CD4-positive, alpha-beta T cell treated with Interferon gamma for 1 hour (primary cell): ENCODE measurements at places on chromosomes 2 and 18.

- DNase-seq = peak; percentile 66
Observed at GRCh38 chr2:237744613-237745249, 53.8 kb upstream of the RBM44 start.

- no peak for DNase-seq
Observed at GRCh38 chr18:13213036-13213795, 5.3 kb upstream of the LDLRAD4 start.

GRCh38 chr2:20931346-20931745 lies 108.4 kb upstream of the LDAH start:
- DNase-seq = no peak

DNA sequence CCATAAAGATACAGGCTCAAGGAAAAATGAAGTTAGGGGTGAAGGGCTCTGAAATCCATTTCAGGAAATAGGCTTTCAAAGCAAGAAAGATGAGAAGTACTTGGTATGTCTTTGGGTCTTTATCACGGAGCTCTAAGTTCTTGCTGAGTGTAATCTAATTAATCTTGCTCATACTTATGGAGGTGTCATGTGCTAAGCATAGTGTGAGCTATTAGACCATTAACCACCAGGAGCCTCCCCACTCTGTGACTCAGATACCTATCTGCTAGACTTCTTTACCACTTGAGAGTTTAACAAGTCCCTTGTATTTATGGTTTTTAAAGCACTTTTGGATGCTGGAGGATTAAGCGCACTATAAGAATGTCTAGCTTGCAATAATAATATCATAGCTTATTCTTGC lies 678.7 kb downstream of the EPHA4 start:
- DNase-seq = no peak

GRCh38 chr2:99883358-99883757 lies 259.0 kb downstream of the AFF3 start:
- no peak for DNase-seq

- DNase-seq = no peak
Observed at GRCh38 chr2:96928277-96928781, 58.1 kb downstream of the FAM178B start.

DNA sequence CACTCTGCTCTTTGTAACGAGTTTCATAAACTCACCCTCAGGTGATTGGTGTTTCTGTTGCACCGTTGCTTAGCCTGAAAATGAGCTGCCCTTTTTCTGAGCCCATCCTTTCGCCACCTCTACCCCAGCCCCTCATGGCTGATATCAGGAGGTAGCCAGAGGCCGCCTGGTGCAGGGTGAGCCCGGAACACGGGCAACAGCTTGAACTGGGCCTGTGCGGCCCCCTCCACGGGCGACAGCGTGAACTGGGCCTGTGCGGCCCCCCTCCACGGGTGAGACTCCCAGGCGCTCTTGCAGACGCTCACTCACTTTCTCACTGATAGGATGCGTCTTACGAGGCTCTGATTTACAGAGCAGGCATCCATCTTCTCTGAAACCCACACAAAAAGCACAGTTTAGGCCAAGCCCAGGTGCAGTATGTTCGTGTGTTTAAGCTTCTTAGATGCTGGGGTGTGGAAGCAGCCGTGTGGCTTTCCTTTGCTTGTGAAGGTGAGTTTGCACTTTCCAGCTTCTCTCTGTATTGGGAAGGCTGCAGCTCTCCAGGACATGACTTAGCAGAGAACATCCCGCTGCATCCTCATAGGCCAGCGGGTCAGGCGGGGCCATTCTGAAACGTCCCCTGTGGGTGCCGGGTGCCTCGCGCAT lies 83.5 kb downstream of the NFATC1 start:
- DNase-seq = no peak

GRCh38 chr2:138997346-138997745 lies 217.2 kb upstream of the NXPH2 start:
- no peak for DNase-seq

DNA sequence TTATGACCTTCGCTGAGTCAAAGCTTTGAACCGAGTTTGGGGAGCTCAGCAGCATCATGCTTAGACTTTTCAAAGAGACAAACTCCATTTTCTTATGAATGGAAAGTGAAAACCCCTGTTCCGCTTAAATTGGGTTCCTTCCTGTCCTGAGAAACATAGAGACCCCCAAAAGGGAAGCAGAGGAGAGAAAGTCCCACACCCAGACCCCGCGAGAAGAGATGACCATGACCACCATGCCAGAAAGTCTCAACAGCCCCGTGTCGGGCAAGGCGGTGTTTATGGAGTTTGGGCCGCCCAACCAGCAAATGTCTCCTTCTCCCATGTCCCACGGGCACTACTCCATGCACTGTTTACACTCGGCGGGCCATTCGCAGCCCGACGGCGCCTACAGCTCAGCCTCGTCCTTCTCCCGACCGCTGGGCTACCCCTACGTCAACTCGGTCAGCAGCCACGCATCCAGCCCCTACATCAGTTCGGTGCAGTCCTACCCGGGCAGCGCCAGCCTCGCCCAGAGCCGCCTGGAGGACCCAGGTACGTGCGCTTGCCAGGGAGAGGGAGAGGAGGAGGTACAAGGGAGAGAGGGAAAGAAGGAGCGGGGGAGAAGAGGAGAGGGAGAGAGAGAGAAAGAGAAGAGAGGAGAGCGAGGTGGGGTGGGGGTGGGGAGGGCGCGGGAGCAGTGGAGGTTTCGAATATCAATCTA lies at the start of gene DLX1:
TSS of gene DLX1 (plus strand) at position 48 of the 700 bp plus-strand sequence. CDS start at position 219, 171 bp downstream.
- no peak for DNase-seq

GRCh38 chr2:445896-446295 lies 158.0 kb upstream of the ALKAL2 start:
- DNase-seq = no peak

GRCh38 chr18:79853993-79854364 lies 56.2 kb downstream of the KCNG2 start:
- no peak for DNase-seq

DNA sequence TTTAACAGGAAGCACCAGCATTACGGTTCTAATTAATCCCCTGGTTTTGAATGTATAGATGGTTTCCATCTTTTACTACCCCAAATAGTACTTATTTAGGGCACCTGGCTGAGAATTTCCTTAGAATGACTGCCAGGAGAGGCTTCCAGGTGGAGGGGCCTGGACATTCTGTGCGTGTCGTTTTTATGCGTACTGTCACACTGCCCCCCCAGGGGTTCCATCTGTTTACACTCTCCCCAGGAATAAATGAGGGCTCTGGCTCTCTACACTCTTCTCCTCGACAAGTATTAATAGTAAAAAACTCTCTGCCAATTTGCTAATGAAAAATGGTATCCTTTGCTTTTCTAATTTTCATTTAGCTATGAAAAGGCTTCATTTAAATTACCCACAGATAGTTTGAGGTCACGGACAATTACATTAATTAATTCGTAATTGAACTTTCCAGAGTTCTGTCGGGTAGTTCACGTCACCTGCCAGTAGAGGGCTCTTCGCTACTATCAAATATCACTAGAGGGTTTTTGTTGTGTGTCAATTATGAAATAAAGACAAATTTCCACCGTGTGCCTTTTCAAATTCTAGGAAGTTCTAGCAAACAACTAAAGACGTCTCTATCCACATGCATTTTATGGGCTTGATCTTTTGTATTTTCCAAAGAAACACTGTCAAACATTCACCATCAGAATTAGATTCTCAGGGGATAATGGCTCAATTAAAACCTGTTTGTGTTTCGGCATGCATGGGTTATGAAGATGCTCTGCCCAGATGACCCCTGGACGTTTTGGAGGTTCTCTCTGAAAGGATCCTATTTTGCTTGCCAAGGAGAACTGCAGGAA lies 88.8 kb upstream of the ASB18 start:
- no peak for DNase-seq

- no peak for DNase-seq
Observed at GRCh38 chr18:51614967-51615571, 417.6 kb upstream of the MEX3C start.

DNA sequence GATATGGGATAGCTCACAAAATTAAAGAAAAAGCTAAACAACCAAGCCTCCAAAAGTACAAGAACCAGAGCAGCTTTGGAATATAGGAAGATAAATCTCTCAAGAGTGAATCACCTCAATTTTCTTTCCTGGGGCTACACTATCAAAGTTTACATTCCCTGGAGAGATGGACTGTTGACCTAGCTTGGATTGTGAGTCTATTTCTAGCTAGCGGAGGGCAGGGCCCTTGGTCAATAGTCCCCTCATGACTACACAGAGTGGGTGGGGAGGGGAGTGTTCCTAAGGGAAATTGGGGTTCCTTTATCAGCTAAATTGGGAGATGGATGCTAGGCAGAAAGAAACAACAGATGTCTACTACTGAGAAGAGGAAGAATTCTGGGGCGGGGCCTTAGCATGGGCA lies 29.9 kb upstream of the EIF2AK3 start:
- DNase-seq = no peak

GRCh38 chr2:165904432-165904831 lies 49.1 kb downstream of the TTC21B start:
- no peak for DNase-seq

DNA sequence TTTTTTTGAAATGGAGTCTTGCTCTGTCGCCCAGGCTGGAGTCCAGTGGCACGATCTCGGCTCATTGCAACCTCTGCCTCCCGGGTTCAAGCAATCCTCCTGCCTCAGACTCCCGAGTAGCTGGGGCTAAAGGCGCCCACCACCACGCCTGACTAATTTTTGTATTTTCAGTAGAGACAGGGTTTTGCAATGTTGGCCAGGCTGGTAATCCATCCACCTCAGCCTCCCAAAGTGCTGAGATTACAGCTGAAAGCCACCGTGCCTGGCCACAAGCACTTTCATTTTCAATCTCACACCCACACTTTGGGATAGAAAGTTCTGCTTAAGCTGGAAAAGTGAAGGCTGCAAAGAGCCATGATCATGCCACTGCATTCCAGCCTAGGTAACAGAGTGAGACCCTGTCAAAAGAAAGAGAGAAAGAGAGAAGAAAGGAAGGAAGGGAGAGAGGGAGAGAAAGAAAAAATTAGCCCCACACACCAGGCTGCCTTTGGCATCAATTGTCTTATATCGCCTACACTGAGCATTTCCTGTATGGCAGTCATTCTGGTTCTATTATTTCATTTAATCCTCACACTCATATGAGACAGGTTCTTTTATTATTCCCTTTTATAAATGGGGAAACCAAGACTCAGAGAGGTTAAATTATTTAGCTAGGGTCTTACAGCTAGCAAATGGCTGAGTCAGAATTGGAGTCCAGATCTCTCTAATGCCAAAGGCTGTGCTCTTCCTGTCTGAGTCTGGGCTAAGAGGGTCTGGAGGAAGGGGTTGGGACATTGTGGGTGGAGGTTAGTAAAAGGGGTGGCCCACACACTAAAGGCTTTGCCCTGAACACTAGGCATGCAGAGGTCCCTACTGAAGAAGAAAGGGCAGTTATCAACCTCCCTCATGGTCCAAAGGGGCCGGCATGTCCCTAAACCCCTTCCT lies 37.9 kb upstream of the PKDCC start:
- no peak for DNase-seq

DNA sequence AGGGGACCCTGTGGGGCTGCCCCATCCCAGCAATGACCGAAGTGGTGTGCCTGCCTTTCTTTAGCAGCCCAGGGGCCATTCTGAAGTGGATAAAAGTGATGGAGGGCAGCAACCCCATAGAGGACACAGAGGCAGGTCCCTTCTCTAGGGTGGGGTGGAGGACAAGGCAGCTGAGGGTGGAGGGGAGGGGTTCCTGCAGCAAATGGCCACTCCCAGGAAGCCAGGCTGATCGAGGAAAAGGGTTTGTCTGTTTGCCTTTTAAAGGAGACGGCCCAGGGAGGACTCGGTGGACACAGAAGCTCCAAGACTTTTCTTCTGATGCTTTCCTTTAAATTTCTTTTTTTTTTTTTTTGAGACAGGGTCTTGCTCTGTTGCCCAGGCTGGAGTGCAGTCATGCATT lies 272.8 kb downstream of the TWIST2 start:
- DNase-seq = no peak

- DNase-seq = no peak
Observed at GRCh38 chr2:223674998-223675609, 72.9 kb upstream of the SCG2 start.

- no peak for DNase-seq
Observed at GRCh38 chr2:108029912-108030311, 43.6 kb downstream of the SLC5A7 start.

DNA sequence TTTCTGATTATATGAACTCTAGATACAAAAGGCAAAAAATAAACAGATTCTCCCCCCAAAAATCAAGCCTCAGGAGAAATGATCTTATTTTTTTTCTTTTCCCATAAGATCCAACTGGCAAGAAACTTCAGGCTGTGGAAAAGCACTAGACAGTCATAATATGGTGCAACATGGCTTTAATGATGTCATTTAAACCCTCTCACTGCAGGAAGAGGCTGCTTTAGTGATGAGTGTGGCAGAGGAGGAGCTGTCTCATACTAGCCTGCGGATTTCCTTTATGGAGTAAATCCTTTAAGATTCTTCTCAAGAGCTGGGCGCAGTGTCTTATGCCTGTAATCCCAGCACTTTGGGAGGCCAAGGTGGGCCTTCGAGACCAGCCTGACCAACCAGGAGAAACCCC lies 83.3 kb upstream of the CD28 start:
- DNase-seq = no peak

GRCh38 chr2:24448797-24449196 lies 42.3 kb upstream of the NCOA1 start:
- DNase-seq = no peak

DNA sequence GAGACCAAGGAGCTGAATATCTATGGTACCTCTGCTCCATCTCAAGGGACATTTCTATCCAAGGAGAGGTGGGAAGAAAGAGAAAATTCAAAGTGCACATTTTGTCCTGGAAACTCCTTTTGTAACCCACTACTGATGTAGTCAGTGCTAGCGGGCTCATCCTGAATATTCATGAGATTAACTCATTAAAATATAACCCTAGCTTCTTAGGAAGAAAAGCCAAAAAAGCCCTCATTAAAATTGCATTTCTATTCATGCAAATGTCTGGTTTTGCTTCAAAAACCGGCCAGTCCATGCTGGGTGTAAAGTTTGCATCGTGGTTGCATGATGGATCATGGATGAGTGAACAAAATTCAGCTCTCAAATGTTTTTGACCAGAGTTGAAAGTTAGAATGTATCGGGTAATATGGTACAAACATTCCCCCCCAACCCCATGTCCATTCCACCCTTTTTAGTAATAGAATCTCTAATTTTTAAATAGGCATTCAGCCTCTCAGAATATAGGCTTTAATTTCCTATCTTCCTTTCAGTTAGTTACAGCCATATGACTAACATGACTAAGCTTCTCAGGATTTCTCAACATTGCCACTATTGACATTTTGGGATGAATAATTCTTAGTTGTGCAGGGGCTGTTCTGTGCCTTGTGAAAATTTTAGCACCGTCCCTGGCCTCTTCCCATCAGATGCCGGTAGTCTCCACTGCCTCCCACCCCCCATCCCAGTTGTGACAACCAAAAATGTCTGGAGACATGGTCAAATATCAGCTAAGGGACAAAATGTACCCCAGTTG lies 104.2 kb upstream of the RND3 start:
- no peak for DNase-seq

DNA sequence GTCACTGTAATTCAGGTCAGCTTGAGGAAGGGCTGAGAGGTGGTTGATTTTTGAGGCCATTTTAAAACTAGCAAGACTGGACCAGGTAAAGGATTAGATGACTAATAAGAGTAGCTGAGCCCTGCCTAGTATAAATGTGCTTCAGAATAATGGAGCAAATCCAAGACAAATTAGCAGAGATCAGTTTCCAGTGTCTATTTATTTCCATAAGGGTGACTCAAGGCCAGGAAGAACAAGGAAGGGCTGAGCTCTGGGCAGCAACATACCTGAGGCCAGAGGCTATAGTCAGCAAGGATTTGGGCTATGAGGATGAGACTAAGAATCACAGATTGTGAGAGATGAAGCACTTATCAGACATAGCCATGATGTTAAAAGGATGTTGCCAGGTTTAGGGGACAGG lies 339.0 kb upstream of the LRRTM1 start:
- no peak for DNase-seq
